NCI-H1436 (cell line): ENCODE measurements at places on chromosomes 6 and 20.

DNA sequence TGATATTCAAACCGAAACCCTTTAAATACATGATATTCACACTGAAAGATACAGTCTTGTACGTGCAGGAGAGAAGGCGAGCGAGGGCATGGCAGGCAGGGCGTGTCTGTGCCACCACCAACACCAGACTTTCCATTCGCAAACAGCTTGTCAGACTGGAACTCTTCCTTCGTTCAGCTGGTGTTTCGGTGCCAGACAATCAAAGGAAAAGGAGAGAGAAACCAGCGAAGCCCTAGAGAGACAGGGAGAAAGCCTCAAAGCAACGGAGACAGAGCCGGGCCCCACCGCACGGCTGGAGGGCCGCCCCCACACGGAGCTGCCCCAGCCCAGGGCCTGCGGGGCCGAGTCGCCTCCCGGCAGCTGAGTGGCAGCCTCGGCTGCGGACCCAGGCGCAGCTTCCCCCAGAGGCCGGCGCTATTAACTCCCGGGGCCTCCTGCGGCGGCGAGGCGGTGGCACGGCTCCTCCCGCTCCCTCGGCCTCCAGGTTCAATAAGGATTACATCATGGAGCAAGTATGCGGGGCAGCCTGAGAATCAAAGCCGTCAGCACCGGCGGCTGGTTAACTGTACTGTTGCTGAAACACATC lies 32.1 kb upstream of the NR2E1 start:
- peak; percentile 56 for DNase-seq

- DNase-seq, result no peak
These were observed 73.4 kb downstream of the SSR1 start for GRCh38 chr6:7239590-7239948.

GRCh38 chr20:46400828-46401477 lies 5.5 kb downstream of the ELMO2 start:
- no peak for DNase-seq

DNA sequence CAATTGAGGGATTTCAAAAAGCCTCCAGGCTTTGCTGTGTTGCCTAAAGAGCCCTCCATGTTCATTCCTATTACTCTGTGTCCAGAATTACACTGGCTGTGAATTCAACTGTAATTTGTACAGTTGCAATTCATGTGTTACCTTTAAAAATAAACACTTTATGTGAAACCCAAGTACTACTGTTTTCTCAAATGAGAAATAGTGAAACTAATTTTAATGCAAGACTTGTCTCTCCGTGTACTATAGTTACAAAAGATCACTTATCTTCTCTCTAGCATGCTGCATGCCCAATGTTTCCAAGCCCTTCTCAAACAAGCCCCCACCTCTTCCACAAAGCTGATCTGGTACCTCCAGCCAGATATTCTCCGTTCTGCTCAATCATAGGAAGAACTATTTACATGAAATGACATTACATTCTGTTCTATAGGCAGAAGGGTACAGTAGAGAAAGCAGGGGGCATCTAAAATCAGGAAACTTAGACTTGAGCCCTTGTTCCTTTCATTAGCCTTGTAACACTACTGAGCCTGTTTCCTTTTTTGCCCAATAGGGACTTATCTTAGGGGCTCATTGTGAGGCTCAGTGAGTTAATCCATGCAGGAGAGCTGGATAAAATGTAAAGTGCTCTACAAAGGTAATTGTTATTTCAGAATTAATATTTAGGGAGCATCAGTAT lies 12.3 kb upstream of the COL9A1 start:
- no peak for DNase-seq

- DNase-seq, result no peak
These were observed 4.1 kb upstream of the TRIM27 start for GRCh38 chr6:28927846-28928245.

- no peak for DNase-seq
These were observed 828 bp upstream of the SULF2 start for GRCh38 chr20:47785854-47786764.

DNA sequence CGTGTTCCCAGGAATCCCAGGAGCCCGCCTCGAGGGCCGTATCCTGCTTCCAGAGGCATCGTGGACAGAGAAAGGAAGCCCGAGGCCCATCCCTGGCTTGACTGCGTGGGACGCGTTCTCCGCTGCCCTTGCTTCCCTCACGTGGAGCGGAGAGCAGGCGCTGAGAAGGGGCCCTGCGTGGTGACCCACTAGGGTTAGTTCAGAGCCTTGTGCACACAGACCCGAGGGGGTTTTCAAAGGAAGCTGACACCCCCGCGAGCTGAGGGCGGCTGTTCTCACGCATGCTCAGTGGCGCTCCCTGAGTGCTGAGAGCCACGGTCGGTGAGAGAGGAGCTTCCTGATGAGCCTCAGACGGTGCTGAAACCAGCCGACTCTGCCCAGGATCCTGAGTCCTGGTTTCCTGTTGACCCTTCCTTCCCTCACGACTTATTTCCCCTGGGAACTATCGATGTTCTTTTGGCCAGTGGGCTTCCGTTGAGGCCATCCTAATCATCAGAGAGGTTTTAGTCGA lies 28.9 kb upstream of the CCR6 start:
- DNase-seq, result no peak

DNA sequence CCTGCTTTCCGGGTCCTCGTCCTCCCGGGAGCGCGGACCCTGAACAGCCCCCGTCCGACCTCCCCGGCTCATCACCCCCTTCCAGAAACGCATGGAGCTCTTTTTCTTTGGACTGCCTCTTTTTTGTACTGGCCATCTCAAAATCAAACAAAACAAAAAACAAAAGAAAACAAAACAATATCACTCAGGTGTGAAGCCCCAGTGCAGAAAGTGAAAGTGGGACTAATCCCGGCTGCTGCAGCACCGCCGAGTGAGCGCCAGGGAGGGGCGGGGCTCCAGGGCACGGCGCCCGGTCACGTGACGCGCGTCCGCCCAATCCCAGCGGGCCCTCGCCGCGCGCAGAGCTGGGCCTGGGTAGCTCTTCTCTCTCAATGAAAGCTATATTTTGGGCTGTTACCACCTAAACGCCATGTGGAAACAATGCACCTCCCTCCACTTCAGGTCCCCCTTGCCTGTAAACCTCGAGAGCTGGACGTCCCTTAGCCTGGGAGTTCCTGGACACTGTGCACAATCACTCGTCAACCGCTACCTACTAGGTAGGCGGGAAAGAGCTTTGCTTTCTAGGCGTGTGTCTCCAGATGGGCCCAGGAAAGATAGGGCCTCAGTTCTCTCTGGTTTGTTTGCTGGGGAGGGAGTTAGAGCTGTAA lies 93.7 kb upstream of the PRDM1 start:
- DNase-seq, result peak; percentile 84

- DNase-seq, result no peak
These were observed 1159.1 kb upstream of the CITED2 start for GRCh38 chr6:140533526-140533925.

DNA sequence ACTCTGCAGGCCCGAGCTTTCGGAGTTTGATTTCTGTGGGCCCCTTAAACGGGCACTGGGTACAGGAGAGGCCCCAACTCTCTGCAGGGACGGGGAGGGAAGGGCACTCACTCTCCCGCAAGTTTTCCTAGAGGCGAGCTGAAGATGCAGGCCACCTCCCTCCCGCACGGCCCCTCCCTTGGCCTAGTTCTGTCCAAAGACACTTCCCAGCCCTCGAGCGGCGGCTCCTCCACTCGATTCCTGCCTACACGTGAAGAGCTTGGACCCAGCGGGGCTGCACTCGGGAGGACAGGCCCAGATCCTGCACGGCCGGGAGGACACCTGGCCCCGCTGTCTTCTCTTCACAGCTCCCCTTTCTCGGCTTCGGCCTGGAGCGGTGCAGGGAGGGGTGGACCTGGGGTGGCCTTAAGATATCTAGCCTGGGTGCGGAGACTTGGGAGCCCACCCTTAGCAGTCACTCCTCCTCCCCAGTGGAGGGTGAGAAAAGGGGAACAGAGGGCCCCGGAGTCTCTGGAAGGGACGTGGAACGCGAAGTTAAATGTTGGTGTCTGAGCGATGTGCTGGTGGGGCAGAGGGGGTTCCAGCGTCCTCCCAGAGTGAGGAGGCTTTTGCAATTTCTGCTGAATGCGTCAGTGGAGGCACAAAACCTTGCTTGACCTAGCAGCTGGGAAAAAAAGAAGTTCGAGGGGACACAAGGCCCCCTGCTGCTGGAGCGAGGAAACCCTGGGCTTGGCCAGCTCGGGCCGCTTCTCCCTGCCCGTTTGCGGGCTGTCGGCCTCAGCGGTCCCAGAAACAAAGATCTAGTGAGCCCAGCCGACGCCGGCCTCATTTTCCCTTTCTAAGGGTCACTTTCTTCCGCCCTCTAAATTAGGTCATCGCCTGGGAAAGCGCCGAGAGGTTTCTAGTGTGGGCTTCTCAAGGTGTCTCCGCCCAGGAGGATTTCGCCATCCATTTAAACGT lies 4.9 kb downstream of the OLIG3 start:
- DNase-seq, result no peak

DNA sequence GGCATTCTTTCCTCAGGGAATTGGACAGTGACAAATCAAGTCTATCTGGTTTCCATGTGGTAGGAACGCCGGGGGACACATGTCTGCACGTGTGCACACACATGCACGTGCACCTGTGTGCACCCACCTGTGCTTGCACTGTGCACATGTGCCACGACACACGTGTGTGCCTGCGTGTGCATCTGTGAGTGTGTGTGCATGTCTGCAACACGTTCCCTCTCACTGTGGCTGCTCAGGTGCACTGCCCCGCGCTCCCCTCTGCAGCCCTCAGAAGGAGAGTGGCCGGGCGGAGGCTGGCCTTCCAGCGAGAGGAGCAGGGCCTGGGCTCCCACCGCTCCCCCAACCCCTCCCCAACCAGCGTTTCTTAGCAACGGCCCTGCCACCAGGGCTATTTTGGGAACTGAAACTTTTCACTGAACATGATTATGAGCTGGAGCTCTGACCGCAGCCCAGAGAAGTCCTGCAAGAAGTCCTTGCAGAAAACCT lies 147.8 kb downstream of the PHACTR3 start:
- no peak for DNase-seq

DNA sequence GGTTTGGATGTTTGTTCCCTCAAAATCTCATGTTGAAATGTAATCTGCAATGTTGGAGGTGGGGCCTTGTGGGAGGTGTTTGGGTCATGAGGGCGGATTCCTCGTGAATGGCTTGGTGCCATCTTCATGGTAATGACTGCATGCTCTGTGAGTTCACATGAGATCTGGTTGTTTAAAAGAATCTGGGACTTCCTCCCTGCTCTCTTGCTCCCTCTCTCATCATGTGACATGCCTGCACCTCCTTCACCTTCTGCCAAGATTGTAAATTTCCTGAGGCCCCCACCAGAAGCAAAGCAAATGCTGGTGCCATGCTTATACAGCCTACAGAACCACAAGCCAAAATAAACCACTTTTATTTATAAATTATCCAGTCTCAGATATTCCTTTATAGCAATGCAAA lies 250.3 kb upstream of the PLN start:
- DNase-seq, result no peak

DNA sequence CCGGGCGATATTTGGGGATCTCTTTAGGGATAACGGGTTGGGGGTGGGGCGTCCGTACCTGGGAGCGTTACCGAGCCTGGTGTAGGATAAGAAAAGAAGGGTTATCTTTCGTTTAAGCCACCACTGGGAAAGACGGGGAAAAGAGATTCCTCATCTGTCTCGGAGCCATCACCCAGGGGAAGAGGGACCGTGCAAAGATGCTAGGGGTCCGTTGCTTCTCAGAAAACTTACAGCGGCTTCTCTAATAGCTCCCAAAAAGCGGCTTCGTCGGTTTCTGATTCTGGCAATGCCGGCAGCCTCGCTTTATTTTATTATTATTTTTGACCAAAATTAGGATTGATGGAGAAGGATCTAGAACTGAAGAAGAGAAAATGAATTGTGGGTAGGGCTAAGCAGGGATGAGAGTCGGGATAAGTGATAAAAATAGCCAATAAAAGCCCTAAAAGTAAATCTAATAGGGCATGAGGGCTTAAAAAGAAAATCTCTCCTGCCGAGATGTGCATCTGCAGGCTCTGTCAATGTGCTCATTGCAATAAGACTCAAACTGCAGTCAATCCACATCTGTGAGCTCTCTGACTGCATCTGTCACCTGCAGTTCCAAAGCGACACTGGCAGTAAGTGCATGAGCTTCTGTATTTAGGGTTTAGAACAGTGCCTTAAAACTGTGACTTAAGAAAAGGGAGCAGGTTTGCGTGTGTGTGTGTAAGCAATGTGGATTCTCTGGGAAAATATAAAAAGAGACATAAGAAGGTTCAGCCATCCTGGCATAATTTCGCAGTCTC lies 801 bp downstream of the TBPL1 start:
- no peak for DNase-seq
